ENCODE measurements at places on chromosomes 7 and 10.
A peak's percentile ranks its signal among the peaks of the same experiment; 100 is the strongest.

DNA sequence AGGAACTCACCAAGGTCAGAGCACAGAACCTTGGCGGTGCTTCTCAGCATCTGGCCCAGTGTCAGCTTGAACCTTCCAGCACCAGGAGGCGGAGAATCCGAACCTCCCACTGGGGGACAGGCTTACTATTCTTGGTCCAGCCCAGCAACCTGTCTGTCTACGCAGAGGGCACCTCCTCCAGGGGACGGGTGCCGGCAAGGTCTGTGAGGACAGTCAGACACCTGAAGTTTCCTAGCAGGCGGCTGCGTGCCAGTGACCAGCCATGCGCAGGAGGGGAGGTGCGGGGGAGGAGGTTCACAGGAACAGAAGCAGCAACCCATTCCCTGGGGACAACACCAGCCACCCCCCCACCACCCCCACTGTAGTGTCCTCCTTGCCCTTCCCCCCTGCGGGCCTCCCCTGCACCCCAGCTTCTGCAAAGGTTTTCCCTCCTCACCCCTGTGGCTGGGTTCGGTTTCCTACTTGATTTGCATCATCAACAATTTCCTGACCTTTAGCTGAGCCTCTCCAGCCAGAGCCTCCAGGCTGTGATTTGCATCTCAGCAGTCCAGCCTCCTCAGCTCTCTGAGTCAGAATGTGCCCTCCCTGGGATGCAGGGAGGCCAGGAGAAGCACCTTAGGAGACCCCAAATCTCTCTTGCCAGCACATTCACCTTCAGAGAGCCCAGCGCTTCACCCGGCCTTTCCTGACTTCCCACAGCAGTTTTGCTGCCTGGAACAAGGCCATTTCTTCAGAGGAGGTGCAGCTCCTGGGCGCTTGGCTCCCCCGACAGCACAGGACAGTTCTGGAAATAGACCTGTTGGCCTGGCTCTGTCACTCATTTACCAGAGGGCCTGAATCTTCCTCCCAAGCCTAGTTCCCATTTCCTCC is 107.5 kb upstream of the NPS start:
- no peak for DNase-seq

GRCh38 chr10:118342638-118343020 is 505 bp upstream of the FAM204A start:
- DNase-seq: no peak

- DNase-seq: no peak
These were observed 393.8 kb downstream of the EXOC4 start for GRCh38 chr7:133646472-133647315.

DNA sequence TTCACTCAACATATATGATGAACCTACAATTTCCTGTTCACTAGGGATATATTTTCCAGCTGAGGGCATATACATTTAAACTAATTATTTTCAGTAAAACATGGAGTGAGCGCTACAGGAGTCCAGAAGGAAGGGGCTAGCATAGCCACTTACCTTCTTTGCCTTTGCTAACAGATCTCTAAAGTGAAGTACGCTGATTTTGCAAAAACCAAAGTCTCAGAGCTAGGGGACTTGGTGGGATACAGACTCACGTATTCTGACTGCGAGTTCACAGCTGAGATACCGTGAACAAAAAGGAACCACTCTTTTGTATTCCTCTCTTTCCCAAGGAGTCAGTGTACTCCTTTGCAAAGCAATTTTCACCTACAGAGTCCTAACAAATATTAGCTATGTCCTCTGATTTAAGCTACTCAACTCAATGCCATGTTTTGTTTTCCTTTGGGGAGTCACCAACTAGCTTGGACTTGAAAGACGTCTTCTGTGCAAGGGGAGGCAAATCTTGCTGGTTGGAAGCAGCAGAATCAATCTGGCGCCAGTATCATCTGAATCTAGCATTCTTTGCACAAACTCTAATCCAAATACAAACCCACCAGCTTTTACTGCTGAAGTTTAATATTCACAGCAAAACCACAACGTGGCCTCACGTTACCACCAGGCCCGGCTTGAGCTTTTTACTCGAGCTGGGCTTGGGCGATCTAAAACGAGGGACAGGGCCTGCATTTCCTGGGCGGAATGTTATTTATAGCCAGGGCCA is 657 bp downstream of the CDNF start:
- DNase-seq: no peak

DNA sequence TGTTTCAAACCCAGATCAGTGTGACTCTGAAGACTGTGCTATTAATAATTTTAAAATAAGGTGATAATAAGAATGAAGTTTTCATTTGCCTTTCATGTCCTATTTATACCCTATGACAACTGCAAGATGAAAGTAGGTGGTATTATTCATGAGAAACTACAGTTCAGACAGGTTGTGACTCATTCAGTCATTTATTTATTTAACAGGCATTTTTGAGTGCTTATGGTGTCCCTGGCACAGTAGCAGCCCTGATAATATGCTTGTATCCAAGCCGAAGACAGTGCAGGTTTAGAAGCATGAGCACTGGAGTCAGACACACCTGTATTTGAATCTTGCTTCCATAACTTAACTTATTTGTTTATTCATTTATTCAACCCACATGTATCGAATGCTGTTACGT is 87.1 kb downstream of the FZD1 start:
- no peak for DNase-seq

GRCh38 chr10:125661941-125662515 is 20.9 kb downstream of the TEX36 start:
- no peak for DNase-seq

DNA sequence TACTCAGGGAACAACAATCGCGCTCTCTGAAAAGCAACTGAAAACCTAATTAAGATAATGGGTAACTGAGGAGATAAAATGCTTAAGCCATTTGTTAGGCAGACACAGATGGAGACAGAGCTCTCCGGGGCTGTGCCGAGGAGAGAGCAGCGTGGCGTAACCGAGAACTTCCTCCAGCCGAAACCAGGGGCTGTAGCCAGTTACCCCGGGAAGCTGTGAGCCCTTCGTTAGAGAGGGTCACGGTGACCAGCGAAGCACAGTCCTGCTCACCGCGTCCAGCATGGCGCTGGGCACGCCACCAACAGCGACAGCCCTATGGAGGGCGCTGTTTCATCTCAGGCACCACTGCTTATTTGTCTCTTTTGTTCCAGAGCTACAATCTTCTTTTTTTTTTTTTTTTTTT is 16.1 kb downstream of the PAPOLB start:
- no peak for DNase-seq

DNA sequence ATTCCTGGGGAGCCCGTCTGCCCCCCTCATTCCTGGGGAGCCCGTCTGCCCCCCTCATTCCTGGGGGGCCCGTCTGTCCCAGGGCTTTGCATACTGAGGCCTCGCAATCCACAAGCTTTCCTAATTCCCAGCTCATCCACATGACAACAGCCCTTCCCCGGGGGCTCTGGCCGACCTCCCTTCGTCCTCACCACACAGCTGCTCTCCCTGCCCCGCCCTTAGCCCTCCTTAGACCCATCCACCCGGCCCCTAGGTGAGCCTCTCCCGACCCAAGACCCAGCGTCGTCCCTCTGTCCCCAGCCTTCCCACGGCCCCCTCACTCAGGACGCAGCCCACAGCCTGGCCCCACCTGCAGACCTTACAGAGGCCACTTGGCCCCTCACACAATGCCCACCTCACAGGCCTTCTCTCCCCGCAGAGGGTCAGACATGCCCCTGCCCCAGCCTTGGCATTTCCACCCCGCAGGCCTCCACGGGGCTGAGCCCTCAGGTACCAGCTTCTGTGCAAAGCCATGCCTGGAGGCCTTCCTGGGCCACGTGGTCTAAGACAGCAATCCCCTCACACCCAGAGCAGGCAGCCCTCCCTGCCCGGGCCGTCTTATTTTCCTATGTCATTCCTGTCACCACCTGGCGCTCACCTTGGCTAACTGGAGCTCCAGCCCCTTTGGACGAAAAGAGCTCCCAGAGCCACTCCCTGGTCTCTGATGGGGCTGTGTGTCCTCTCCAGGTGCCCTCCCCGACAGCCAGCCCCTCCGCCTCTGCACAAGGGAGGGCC is 3.5 kb upstream of the FAM20C start:
- DNase-seq: no peak

- DNase-seq: no peak
These were observed 45.1 kb upstream of the ADAM12 start for GRCh38 chr10:126433351-126433750.

DNA sequence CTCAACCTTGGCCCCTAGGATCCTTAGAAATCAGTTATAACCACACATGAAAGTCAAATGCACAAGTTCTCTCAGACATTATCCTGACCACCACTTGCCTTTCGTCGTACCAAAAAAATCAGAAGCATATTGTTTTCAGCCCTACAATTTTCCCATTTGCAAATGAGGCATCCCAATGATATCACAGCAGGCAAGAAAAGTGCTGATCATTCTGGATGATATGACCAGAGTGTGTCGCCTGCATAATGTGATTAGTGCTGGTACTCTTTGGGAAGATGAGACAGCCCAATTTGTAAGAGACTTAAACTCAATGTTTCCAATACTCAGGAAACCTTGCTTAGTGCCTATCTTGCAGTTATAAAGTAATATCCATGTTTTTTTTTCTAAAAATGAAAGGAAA is 168.0 kb downstream of the SORCS1 start:
- no peak for DNase-seq

DNA sequence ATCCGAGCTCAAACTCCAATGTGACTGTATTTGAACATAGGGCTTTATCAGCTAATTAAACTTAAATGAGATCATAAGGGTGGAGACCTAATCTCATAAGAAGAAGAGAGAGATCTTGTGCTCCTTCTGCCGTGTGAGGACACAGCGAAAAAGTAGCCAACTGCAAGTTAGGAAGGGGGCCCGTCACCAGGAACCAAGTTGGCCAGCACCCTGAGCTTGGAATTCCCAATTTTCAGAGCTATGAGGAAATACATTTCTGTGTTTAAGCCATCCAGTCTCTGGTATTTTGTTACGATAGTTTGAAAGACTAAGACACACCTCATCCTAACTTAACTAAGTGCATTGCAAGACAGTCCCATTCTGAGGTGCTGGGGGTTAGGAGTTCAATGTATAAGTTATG is 14.1 kb upstream of the WDR86 start:
- DNase-seq: no peak

- no peak for DNase-seq
These were observed 9.6 kb downstream of the ITGB1 start for GRCh38 chr10:32948451-32948850.

- no peak for DNase-seq
These were observed 35.3 kb downstream of the LRRC72 start for GRCh38 chr7:16561943-16562342.

GRCh38 chr7:65931685-65932084 is 50.3 kb downstream of the GUSB start:
- DNase-seq: no peak

GRCh38 chr10:127447197-127447596 is 101.9 kb upstream of the NPS start:
- DNase-seq: no peak

DNA sequence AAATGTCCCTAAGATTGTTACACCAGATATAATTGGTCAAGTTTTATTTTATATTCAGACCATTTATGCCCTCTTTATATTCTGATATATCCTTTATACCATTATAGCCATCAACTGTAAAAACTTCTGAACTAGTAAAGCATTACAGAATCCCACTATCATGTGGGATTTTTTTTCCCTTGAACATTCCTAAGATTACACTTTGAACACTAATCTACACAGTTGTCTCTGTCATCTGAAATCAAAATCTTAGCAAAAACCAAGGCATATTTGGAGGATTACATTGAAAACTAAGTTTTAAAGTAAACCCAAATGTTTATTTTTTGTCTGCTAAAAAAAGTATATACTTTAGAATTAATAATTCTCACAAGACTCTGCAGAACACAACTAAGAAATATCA is 116.2 kb upstream of the GPR22 start:
- DNase-seq: no peak

DNA sequence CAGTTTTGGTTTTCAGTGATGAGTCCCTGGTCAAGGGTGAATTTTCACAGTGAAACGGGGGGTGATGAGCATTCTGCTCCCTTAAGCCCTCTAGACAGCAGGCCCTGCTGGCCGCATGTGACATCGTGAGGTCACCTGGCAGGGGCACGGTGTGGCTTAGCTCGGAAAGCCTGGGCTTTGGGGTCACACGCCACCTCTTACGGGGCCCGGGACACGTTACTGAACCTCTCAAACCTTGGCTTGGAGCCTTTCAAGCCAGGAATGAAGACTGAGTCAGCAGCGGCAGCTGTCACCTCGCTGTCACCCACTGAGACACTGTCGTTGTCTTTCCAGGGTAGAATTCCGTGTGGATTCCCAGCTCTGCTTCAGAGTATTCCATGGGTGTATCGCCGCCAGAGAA is 4.1 kb downstream of the GET4 start:
- DNase-seq: no peak

- peak; percentile 43 for DNase-seq
These were observed 108.1 kb upstream of the AGR3 start for GRCh38 chr7:16989811-16990413.

DNA sequence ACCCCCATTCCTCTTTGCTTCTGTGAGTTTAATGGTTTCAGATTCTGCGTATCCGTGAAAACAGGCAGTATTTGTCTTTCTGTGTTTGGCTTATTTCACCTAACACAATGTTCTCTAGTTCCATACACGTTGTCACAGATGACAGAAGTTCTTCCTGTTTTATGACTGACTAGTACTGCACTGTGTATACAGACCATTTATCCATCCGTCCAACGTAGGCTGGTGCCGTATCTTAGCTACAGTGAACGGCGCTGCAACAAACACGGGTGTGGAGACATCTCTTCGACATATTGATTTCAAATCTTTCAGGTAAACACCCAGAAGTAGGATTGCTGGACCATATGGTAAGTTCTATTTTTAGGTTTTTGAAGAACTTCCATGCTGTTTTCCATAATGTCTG is 181.7 kb downstream of the PARD3 start:
- no peak for DNase-seq

- DNase-seq: no peak
These were observed 12.8 kb downstream of the LRRN3 start for GRCh38 chr7:111103678-111104274.

GRCh38 chr10:110742801-110743200 is 98.7 kb downstream of the RBM20 start:
- no peak for DNase-seq

DNA sequence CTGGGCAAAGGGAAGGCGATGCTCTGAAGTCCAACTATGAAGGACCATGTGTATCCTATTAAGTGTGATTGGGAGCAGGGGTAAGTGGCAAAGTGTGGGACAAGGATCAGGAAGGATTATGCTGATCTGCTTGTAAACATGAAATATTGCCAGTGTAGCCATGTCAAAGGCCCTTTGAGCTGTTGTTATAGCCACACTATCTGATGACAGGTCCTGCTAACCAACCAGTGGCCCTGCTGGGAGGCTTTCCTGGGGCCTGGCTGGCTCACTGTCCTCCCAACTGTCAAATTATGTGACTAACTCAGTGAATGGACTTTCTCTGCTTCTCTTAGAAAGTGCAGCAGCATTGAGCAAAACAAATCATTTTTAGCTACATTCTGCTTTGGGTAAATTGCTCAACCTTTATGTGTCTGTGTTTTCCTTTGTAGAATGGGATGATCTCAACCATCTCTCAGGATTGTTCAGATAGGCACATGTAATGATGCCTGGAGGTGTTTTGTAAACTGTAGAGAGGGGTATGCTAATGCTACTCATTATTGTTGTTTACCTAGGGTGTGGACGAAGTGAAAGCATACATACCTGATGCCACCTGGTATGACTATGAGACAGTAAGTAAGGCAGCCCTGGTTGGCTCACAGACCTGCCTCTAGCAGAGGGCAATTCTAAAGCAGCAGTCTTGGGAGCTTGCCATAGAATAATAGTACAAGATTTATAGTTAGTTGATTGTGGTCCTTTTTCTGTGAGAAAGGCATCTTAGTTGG is 47.4 kb downstream of the MGAM2 start:
- no peak for DNase-seq
